ENCODE measurements at places on chromosomes 7 and 10.

GRCh38 chr7:129804890-129805719 lies 147.7 kb downstream of the UBE2H start:
- no peak for DNase-seq

DNA sequence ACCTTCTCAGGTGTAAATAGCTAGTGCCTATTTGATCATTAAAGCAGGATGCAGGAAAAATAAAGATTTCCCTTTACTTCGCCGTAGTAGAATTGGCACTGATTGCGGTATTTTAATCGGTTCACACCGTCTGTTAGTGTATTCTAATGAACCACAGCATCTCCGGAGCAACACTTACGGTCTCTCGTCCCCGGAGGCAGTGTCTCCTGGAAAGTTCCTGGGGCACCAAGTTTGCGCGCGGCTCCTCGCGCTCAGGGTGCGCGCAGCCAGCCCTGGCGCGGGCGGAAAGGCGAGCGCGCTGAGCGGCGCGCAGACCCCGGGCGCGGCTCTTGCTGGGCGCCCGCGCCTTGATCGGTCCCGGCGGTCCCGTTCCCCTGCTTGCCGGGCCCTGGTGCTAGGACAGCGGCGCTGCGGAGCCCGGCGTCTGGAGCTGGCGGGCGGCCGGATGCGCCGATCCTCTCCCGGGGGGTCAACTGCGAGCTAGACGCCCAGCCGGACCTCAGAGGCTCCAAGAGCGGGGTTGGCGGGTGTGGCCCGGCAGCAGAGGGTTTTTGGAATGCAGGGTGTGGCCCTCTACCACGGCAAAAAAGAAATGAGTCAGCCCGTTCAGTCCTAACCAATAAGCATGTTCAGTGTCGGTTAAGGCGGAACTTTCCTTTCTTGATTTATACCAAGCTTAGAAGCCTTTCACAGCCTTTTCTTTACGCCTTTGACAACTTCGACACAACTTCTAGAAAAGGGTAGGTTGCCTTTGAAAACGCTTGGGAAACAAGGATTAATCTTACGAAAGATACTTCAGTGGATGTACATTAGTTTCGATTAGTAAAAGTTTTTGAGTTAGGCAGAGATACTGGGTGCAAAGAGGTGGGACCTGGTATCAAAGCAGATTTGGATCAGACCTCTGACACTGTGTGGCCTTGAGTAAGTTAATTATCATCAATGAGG lies 166.8 kb upstream of the ASAH2 start:
- DNase-seq, result no peak

GRCh38 chr10:62121187-62121530 lies 147.5 kb downstream of the RTKN2 start:
- no peak for DNase-seq

GRCh38 chr7:153638821-153639435 lies 413.3 kb upstream of the DPP6 start:
- DNase-seq, result no peak

GRCh38 chr7:38736138-38736537 lies 105.0 kb upstream of the AMPH start:
- DNase-seq, result no peak

DNA sequence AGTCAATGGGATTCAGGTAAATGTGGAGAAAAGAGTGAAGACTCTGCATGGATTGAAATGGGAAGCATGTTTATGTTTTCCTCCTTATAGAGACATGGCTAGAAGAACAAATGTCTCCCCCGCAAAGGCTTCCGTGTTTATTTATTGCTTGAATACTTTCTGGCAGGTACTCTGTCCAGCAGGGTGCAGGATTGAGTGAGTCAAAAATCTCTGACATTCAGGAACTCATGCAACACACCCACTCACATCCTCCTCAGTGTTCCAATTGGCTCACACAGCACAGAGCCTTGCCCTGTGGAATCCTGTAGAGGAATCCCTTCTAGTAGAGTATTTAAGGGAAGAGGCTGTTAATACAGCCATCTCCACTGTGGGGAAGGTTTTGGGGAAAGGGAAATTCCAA lies 290.3 kb upstream of the VWC2 start:
- no peak for DNase-seq

DNA sequence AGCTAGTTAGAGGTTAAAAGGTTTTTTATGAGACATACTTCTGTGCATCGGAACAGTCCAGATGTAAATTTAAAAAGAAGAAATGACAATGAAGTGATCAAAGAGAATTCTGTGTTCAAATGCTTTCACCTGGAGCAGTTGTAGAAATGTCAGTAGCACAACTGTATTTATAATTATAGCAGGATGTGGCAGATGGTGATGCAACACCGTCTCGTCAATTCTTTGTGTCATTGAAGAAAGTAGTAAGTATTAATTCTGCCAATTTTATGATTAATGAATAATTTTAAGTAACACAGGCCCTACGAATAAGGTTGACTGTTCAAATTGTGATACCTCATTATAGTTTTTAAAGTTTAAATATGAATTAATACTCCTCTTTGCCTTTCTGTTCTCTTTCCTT lies 171.1 kb downstream of the ADK start:
- DNase-seq, result no peak

- DNase-seq, result no peak
These were observed 14.7 kb downstream of the GRID2IP start for GRCh38 chr7:6536262-6537260.

GRCh38 chr10:112710528-112710927 lies 239.5 kb upstream of the TCF7L2 start:
- DNase-seq, result no peak

DNA sequence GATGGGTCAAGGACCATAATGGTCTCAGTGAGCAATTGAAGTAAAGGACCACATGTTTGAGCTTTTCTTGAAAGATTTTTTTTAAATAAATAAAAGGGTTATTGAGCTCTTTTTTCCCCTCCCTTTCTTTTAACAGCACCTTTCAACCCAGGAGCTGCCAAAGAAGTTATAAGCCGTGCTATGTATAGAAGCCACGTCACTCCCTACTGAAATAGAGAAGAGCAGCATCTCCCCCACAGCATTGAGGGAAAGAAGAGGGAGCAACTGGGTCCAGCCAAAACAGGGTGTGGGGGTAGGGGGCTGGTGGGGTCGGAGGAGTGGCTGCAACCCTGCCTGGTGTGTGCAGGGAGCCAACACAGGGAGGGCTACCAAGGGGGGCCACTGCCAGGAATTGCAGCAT lies 227.2 kb downstream of the PLXNA4 start:
- no peak for DNase-seq

GRCh38 chr10:33669904-33670303 lies 335.4 kb upstream of the NRP1 start:
- DNase-seq, result no peak

DNA sequence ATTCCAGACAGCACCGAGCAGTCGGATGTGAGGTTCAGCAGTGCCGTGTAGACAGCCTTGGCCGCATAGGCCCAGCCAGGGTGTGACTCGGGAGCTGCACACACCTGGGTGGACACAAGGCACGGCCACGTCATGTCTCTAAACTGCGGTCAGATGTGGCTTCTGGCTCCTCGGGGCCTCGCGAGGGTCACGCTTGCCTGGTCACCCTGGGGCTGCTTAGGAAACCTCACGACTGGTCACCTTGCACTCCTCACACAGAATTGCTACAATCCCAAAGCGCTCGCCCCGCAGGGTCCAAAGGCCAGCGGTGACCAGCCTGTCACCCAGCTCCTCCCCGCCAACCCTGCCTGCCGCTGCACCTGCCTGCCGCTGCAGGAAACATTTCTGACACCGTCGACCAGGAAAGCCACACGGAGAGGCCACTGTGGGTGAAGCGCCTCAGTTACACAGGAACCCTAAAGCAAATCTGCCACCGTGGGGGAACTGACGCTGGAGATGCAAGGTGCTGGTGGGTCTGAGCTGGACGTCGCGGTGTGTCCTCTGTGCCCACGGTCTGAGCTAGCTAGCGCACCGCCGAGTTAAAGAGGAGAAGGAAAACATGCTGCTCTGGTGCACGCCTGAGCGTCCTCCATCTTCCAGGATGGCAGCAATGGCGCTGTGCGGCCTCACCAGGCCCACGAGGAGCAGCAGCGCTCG lies 5.0 kb downstream of the GPER1 start:
- no peak for DNase-seq

GRCh38 chr10:69677985-69678654 lies 48.1 kb downstream of the FAM241B start:
- DNase-seq, result no peak

DNA sequence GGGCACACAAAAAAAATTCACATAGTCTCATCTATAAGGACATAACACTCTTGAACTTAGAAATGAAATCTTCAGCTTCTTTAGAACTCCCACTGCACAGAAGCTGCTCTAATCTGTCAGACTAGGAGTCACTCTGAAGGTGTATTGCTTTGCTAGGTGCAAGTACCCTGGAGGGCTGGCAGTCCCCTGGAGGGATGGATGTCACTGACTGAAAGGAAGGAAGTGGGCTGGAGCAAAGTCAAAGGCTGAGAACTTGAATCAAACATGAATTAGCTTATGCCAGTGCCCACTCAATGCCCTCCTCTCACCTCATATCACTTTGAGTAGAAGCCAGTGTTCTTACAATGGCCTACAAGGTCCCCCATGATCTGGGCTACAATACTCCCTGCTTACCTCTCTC lies 140.3 kb upstream of the ANKRD1 start:
- DNase-seq, result no peak

- no peak for DNase-seq
These were observed 258.7 kb upstream of the SLC26A5 start for GRCh38 chr7:103704701-103705100.

GRCh38 chr10:1608851-1609647 lies 128.3 kb downstream of the ADARB2 start:
- DNase-seq, result no peak

- DNase-seq, result no peak
These were observed 15.9 kb downstream of the GUSB start for GRCh38 chr7:65966146-65966545.

DNA sequence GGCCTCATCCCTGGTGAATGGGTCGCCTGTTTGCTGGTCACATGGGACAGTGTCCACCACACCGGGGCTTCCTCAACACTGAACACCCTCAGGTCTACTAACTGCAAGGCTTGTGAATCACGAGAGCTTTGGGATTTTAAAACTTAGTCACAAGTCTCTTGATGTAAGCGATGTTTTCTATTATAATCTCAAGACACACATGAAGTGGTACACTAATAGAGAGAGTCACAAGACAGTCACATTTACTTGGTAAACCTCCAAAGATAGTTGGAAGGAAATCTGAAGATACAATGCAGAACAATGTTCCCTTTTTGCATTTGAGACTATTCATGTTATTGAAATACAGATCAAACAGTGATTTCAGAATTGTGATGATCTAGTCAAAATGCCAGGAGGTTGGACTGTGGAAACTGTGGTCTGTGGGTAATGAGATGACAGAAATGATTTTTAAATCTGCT lies 233.1 kb upstream of the KLF6 start:
- DNase-seq, result no peak

GRCh38 chr7:50591480-50592438 lies 26.6 kb upstream of the DDC start:
- DNase-seq, result no peak

DNA sequence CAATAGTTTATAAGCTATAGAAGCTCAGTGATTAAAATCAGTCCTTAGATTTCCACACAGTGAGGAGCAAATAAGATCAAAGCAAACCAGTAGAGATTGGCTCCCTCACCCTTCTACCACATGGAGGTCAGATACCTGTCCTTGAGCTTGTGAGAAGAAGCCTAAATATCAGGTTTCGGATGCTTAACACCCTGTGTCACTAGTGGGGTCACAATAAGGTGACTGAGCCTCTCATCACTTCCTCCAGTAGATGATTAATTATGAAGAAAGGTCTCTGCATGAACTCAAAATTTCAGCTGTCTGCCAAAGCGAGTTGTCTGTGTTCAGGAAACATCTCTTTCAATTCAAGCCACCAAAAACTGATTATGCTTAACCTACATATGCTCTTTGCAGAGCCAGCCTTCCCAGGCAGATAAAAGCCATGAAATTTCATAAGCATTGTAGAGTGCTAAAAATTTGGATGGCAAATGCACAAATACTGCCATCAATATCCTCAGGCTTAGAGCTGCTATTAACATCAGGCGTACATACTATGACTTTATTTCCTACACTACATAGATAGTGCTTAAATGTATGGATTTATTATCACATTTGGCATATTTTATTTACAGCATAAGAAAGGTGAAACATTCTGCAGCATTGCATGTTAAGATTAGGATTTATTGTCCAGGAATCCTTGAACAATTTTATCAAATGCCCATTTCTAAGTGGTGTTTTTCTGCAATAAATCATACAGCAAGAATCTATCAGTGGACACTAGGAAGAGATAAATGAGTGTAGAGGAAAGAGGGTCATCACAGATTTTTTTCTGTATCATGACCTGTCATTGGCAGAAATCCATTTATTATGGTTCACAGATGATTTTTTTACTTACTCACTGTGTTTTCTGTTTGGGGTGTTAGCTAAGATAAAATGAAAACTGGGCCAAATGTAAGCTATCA lies 285.1 kb upstream of the SP8 start:
- no peak for DNase-seq

GRCh38 chr10:7971949-7972348 lies 82.5 kb upstream of the GATA3 start:
- DNase-seq, result no peak

- DNase-seq, result no peak
These were observed 7.3 kb upstream of the ASB4 start for GRCh38 chr7:95478272-95479037.

DNA sequence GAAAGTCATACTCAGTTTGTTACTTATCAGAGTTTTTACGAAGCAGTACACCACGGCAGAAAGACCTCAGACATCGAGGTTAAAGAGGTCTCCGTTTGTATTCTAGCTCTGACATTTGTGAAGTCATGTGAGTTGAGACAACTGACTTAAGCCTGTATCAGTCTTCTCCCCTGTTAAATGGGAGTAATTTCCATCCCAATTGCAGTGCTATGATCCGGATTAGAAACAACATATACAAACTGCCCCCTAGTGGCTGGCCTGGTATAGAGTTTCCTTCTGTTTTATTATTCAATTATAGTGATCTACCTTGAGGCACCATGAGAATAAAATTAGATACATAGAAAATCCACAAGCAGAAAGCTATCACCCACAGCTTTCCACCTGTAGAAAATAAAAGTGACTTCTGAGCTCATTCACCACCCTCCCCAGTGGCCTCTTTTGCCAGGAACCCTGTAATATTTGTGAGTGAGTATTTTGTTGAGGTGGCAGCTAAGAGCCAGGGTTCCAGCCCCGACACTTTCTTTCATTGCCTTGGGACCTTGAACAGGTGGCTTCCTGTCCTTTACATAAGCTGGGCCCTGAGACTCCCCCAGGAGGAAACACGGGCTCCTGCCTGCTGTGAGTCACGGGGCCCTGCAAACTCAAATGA lies 607.2 kb upstream of the MGMT start:
- DNase-seq, result peak; percentile 9

GRCh38 chr7:131859147-131859821 lies 302.9 kb upstream of the PODXL start:
- DNase-seq, result peak; percentile 15

DNA sequence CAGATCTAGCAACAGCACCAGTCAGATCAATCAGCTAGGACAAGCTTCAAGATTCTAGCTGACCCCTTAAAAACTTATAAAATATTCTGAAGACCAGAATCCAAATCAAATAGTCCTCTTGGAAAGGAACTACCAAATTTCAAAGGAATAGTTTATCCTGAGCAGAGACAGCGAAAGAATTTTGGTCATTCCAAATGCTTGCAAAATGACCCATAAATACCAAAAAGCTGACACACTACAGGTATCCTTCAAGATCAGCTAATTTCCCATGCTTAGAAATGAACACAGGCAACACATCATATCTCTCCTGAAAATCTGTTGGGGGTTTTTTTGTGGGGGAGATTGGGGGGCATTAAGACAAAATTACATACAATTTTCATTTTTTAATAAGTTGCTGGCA lies 78.8 kb downstream of the PDSS1 start:
- no peak for DNase-seq

GRCh38 chr7:36526863-36527548 lies 137.3 kb downstream of the ANLN start:
- DNase-seq, result no peak
